ENCODE measurements at places on chromosomes 12 and 14.

DNA sequence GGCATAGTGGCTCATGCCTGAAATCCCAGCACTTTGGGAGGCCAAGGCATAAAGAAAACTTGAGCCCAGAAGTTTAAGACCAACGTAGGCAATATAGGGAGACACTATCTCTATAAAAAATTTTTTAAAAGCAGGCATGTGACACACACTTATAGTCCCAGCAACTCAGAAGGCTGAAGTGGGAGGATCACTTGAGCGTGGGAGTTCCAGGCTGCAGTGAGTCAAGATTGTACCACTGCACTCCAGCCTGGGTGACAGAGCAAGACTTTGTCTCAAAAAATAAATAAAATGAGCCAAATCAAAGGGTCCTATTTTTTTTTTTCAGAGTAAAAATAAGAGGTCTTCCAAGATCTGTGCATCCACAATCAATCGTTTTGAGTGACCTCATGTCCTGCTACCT lies 237.6 kb downstream of the SLC16A7 start:
- DNase-seq, result no peak

- no peak for DNase-seq
These were observed 6.0 kb upstream of the IFT81 start for GRCh38 chr12:110117956-110118685.

DNA sequence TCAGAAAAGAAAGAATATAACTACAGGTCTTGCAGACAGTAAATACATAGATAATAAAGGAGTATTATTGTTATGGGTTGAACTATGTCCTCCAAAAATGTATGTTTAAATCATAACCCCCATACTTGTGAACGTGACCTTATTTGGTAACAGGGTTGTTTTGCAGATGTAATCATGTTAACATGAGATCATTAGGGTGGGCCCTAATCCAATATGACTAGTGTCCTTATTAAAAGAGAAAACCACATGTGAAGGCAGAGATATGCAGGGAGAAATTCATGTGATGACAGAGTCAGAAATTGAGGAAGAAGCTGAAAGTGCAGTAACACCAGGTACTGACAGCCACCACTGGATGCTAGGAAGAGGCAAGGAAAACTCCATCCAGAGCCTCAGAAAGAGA lies 29.0 kb downstream of the MAGOHB start:
- no peak for DNase-seq

- no peak for DNase-seq
These were observed 731.2 kb downstream of the RERGL start for GRCh38 chr12:17358835-17359234.

- DNase-seq, result no peak
These were observed 652 bp downstream of the RFLNA start for GRCh38 chr12:124295431-124296058.

- DNase-seq, result peak; percentile 93
These were observed 148.4 kb upstream of the SYT10 start for GRCh38 chr12:33587784-33588712.

DNA sequence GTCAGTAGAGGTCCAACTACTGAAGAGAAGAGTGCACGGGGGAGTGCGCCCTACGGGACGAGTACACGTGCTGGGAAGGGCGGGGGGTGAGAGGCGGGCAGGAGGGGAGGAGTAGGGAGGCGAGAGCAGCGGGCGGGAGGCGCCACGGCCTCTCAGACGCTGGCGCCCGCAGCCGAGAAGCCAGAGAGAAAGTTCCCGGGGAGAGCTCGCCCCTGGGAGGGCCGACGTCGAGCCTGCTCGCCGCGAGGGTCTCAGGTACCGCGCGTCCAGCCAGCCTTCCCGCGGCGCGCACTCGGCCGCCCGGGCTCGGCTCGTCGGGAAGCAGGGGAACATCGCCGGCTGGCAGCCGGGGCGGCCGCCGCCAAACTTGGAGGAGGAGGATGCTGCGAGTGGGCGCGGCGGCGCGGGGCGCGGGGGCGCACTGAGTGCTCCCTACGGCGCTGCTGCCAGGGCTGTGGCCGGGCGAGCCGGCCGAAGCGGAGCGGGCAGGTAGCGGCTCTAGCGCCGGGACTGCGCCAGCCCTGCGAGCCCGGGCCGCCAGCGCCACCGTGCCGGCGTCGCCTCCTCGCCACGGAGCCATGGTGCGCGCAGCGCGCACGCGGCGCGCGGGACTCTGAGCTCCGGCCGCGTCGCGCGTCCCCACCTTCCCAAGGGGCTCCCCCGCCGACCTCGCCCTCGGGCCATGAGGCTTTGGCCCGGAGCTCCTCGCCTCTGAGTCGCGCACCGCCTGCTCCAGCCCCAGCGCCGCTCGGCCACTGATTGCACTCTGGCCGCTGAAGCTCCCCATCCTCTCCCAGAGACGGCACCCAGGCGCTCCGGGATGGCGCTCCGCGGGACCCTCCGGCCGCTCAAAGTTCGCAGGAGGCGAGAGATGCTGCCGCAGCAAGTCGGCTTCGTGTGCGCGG lies at the start of gene SLC24A4:
Gene SLC24A4, plus strand, starts transcription at position 155 of the 905 bp plus-strand sequence. Its CDS starts 666 bp downstream, at position 821.
- peak; percentile 45 for DNase-seq

GRCh38 chr14:79076428-79076827 lies 906.3 kb downstream of the NRXN3 start:
- DNase-seq, result no peak

- DNase-seq, result no peak
These were observed 30.9 kb upstream of the TDRD9 start for GRCh38 chr14:103897075-103897947.

DNA sequence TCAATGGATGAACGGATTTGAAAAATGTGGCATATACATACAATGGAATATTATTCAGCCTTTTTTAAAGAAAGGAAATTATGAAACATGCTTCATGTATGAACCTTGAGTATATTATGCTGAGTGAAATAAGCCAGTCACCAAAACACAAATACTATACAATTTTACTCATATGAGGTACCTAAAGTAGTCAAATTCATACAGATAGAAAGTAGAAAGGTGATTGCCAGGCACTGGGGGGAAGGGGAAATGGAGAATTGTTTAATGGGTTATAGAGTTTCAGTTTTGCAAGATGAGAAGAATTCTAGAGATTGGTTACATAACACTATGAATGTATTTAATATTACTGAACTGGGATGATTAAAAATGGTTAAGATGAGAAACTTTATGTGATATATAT lies 171.4 kb downstream of the TMTC3 start:
- no peak for DNase-seq

- DNase-seq, result no peak
These were observed 298.5 kb downstream of the ERC1 start for GRCh38 chr12:1289371-1290155.

GRCh38 chr12:11508699-11509098 lies 113.3 kb upstream of the PRB2 start:
- peak; percentile 8 for DNase-seq

DNA sequence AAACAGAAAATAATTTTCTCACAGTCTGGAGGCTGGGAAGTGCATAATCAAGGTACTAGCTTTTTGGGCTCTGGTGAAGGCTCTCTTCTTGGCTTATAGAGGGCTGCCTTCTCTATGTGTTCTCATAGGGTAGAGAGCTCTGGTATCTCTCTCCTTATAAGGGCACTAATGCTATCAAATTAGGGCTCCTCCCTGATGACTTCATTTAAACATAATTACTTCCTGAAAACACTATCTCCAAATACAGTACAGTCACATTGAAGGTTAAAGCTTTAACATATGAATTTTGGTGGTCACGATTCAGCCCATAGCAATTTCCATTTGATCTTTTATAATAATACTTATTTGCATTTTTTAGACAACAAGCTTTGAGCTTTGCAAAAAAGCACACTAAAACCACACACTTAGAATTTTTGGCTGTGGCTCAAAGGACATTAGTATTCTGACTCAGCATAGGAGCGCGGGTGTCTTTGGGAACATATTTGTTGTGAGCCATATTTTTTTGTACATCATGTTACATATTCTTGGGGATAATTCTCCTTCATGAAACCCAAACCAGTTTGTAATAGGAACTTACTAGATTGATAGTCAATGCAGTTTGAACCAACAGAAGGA lies 808.1 kb upstream of the FBXO33 start:
- DNase-seq, result no peak

- DNase-seq, result peak; percentile 90
These were observed at the start of gene CSRP2 for GRCh38 chr12:76878899-76879709. Gene CSRP2 (minus strand): TSS chr12:76879019. CDS start chr12:76866260, 12,759 bp downstream.

- no peak for DNase-seq
These were observed 414 bp downstream of the UNC79 start for GRCh38 chr14:93431036-93431670.

DNA sequence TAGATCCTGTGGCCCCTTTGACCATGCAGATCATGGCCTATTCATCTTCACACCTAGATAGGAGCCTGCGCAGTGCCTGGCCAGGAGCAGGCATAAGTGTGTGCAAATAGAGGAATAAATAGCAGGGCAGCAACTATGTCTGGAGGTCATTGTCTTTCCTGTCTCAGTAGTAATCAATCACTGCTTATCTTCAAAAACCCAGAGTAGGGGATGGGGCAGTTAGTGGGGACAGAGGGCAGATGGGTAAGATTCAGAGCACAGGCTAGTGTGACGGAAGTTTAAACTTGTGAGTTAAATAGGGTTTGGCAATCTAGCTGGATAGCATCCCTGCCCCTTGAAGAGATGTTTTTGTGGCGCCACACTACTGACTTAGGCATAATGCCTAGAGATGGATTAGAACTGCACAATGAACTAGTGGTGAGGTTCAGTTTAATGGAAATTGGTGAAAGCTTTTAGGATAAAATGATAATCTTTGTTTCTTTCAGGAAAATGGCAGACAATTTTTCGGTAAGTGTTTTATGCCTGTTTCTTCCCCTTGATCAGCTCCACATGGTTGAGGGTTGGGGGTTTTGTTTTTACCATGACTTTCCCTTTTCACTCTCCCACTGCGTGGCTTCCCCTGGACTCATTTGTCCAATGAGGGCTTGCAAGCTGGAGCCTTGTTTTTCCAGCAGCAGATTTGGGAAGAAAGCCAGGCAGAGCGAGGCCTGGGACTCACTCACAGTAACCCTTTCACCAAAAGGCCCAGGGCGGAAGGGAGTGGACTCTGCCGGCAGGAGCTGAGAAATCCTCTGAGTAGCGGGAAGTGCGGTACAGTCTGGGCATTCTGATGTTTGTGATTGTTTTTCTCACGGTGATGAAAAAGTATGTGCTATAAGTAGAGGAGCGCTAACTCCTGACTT lies 8.1 kb downstream of the LGALS3 start:
- DNase-seq, result peak; percentile 33

- no peak for DNase-seq
These were observed 99.6 kb downstream of the B4GALNT3 start for GRCh38 chr12:559208-559905.

GRCh38 chr14:58780605-58781004 lies 142.8 kb downstream of the DACT1 start:
- DNase-seq, result no peak

GRCh38 chr12:65875640-65876071 lies 51.4 kb downstream of the HMGA2 start:
- DNase-seq, result no peak

- DNase-seq, result peak; percentile 11
These were observed 3.9 kb upstream of the ENDOU start for GRCh38 chr12:47729233-47729632.

DNA sequence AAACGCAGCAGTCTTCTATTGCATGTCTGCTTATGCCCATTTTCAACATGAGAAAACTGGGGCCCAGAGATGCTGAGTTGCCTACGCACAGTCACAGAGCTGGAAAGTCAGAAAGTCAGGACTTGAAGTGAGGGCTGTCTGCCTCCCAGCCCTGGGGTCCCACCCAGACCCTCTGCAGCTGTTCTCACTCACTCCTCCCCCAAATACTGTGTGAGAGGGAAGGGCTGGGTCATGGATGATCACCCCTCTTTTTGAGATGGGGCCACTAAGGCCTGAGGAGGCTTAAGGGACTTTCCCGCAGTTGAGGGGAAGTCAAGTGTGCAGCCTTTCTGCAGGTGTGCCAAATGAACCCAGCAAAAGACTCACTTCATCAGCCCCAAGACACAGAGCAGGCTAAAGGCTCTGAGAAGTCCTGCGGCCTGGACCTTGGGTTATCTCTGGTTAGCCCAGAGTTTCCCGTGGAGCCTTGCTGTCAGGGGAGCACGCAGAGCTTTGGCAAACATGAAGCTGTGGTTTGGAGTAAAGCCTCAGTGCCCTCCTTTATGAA lies 18.7 kb downstream of the DTX1 start:
- no peak for DNase-seq

- DNase-seq, result no peak
These were observed 44.0 kb upstream of the PLBD1 start for GRCh38 chr12:14611640-14612203.

- DNase-seq, result no peak
These were observed 17.8 kb downstream of the ZBTB42 start for GRCh38 chr14:104818714-104819161.

DNA sequence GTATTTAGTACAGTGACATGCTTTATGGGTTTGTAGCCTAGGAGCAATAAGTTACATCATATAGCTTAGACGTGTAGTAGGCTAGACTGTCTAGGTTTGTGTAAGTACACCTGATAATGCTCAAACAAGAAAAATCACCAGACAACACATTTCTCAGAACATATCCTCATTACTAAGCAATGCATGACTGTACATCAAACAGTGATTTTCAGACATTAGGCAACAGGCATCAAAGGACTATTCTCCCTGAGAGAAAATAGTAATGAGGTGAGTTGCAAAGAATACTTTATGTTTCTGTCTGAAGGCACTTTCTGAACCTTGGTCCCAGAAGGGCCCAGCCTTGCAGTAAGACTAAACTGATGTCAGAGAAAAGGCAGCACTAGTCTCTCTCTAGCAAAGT lies 48.4 kb upstream of the SYT10 start:
- DNase-seq, result peak; percentile 92

GRCh38 chr12:113137861-113138783 lies 2.6 kb upstream of the RASAL1 start:
- DNase-seq, result no peak

GRCh38 chr12:62963486-62964041 lies 28.6 kb upstream of the PPM1H start:
- no peak for DNase-seq
